ENCODE measurements at places on chromosomes 12 and 14. TPM values are rescaled to one million over a fixed set of nuclear protein-coding genes. Genes with fewer than 3 reads are reported as not detected.

- DNase-seq, result no peak
These were observed 101.1 kb downstream of the CRACR2A start for GRCh38 chr12:3651585-3652424.

DNA sequence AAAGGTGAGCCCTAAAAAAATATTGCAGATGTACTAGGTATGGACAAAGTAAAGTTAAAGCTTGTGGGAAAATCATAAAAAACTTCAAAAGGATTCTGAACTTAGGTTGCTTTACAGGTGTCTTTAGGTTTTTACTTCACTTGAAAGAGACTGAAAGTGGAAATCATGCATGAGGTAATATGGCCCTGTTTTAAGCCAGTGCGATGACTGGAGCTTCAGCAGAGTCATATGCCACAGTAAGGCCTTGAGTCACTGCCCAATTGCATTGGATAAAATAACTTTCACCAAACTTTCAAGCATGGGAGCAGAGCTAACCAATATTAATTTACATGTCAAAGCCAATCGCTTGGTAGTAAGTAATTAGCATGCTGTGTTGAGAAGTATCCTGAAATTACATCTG, 63.9 kb upstream of the TMEM260 start:
- no peak for DNase-seq

DNA sequence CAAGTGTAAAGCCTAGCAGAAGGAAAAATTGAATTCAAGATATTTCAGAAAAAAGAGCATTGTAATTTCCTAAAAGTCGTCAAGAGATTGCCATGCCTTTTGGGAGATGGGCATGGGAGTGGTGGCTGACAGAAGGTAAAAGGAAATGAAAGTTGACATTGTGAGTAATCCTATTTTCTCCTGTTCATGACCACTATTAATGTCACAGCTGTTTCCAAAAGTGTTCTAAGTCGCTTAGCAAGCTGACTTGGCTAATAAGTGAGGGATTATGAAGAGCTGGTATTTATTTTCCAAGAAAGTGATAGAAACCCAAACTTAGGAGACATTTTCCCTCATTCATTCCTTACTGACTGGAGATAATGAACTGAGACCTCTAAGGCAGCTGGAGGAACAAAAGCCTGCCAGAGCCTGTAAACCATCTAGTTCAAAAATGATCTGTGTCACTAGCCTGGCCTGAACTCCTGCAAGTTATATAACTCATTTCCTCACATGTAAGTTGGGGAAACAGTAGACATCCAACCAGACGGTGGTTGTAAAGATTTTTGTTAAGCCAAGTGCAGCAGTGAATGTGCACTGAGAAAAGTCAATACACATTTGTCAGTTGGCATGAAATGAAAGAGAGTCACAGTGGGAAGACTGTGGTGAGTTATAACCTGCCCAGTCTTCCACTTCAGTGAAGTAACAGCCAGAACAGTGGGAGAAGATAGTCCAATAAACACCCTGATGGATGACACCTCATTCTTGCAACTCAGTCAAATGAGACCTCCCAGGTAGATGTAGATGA, 75.8 kb downstream of the DIO2 start:
- no peak for DNase-seq

DNA sequence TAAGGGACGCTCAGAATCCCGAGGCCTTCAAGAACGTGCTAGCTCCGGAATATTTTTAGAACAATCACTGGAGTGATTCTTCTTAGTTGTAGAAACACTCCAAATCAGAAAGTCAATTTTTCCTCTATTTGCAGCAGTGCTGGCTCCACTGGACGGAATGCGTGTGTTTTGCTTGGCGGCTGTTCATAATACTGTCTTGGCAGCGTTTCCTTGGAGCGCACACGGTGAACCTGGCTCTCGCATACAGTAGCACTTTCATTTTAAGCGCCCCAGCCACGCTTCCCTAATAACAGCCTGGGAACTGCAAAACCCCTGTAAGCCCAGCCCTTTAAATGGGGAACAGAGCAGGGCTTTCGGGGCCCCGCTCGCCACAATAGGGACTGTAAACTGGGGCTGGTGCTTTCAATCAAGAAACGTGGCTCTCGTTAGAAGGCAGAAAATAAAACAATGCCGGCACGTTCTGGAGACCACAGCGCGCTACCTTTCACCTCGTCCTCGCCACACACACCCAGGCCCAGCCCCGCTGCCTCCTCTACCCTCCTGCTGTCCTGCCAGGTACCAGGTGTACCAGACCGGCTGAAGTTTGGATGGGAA, 79.9 kb downstream of the BCL11B start:
- no peak for DNase-seq

DNA sequence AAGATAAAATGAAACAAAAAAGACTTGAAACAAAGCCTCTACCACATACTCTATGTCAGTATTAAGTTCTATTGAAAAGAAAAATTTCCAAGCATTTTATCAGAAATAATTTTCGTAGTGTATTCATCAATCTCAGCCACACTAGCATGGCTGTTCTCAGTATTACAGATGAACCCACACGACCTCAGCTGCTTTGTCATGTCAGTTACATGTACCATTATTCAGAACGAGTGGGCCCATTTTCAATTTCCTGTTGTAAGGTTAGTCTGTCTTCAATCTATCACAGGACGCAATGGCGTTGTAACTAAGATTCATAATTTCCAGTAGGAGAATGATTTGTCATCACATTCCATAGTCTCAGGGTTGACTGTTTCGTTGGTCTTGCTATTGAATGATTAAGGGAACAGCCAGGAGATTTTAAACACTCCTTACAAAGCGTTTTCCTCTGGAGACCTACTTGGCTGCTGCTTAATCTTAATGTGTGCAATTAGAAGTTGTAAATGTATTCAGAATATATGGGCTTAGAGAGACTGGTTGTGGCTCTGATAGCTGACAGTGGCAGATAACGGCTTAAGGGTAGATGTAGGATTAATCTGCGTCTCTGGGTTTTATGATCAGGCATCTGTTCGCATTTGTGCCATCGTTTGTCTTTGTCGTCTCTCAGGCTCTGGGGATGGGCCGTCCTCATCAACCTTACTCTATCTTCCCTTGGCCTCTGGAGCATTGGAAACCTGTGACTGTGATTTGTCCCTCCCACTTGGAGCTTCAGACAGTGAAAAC, 65.4 kb downstream of the GLT1D1 start:
- no peak for DNase-seq

DNA sequence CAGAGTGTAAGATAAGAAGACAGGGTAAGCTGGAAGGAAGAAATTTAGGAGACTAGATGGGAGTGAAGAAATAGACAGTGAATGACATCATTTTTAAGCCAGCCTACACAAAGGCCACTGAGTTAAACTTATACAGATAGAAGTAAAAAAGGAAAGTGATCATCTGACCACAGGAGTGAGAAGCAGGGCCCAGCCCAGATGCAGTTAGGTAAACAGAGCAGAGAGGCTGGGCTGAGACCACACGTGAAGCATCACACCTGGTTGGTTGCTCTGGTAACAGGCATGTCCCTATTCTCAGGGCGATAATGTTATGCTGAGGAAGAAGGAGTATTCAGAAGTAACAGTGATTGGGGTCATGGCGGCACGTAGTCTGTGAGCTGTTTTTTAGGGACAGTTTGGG, 1079.4 kb downstream of the AACS start:
- DNase-seq, result no peak

- no peak for DNase-seq
These were observed 13.5 kb upstream of the ATG14 start for GRCh38 chr14:55425091-55425490.

DNA sequence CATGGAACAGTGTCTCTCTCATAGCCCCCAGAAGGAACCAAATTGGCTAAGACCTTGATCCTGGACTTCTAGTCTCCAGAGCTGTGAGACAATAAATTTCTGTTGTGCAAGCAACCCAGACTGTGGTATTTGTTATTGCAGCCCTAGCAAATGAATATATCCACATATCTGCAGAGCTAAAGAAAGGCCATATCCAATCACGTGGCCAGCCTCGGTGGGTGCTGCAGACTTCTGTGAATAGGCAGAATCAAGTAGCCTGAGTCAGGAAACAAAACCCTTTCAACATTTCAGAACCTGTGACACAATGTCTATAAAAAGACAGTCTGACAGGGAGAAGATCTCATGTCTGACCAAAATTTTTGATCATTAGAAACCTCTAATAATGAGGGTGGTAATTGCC, 71.0 kb upstream of the CPM start:
- no peak for DNase-seq

DNA sequence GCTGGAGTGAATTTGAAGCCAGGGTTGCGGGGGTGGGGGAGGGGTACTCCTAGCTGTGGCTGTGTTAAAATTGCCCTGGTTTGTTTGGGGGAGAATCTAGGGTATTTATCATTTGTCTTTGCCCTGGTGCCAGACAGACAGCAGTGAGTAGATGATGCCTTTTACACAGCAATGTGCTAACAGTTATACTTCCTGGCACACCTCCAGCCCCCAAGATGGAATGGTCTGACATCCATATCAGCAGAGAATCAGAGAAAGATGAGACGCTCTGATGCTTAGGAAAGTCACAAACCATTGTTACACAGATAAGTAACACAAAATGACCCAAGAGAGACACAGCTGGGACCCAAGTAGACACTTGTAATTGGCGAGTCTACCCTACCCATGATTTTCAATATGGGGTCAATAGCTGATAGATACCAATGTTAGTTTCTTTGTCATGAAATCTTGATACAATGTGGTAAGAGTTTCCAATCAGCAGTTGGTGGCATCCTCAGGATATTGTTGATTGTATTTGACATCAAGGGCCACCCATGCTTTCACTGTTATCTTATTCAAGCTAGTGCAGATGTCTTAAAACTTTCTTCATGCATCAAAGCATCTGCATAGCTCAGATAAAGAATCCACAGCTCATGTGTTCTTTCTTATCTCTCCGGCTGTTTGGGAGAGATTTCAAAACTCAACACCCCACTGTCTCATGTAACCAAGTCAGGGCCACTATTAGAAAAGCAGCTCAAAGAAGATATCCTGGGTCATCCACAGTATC, 2.6 kb upstream of the PRKAB1 start:
- DNase-seq, result no peak

DNA sequence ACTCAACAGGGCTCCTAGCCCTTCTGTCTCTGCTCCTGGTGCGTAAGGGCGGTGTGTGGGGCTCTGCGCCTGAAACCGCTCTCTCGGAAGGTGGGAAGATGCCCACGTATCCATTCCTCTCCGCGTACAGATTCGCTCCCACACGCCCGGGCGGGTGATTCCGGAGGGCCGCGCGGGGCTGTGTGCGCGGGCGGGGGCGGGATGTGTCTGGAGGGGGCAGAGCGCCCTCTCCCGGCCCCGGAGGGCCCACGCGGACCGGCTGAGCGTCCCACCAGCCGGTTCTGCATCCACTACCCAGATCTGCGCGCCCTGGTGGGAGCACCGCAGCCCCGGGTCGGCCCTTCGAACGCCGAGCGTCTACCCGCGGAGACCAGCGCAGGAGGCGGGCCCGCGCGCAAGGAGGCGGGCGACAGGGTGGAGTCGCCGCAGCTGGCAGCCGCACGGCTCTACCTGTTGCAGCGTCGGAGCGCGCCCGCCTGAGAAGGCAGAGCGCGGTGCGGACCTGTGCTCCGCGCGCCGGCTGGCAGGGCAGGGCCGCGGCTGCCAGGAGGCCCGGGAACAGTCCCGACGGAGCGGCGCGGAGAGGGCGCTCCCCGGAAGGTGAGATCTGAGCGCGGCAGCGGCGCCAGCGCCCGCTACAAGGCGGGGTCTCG, 1.4 kb upstream of the KCNK13 start:
- DNase-seq, result peak; percentile 75

DNA sequence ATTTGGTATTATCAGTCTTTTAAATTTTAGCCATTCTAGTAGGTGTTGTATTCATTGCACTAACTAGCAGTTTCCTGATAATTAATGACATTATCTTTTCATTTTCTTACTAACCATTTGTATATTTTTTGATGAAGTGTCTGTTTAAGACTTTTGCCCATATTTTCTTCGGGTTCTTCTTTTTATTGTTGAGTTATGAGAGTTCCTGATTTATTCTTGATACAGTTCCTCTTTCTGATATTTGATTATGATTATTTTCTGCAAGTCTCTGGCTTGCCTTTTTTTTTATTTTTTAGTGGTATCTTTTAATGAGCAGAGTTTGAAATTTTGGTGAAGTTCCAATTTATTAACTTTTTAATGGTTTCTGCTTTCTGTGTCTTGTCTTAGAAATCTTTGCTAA, 6.2 kb upstream of the RNU6-7 start:
- no peak for DNase-seq

GRCh38 chr12:1517734-1518525, 76.5 kb downstream of the FBXL14 start:
- no peak for DNase-seq

- DNase-seq, result no peak
These were observed 18.1 kb upstream of the KSR2 start for GRCh38 chr12:117986705-117987469.

DNA sequence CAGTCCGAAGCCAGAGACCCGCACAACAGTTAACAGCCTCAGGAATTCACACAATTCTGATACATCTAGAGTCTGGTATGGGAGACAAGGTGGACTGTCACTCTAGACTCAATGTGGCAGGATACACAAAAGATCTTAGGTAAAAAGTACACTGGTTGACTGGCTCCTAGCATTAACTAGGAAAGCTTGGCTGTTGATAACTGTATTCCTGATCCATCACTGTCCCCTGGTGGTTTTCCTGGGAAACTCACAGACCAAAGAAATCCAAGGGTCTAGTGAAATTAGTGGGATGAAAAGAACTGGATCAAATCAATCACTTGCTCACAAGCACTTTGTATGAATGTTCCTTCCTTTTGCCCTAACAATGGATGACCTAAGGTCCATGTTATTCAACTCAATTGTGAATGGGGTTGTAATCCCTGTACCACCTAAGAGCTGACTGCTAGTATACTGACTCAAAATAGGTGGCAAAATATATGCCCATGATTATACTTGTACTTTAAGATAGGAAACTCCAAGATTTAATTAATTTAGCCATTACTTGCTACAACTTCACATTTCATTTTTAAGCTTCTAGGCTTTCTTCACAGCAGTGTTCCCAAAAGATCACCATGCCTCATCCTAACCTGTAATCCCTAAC, 14.0 kb downstream of the NPC2 start:
- peak; percentile 56 for DNase-seq

Gene PTPRO
- 0.07 TPM for total RNA-seq

Gene AQP2
- total RNA-seq, result not detected

Gene TPH2
- total RNA-seq, result not detected

Gene NT5DC3
- 0.95 TPM for total RNA-seq

Gene GYS2
- total RNA-seq, result not detected

Gene ASB2
- total RNA-seq, result 208 TPM

Gene GLT1D1
- 1.4 TPM for total RNA-seq

Gene SRRM4
- 0.14 TPM for total RNA-seq

Gene RDH12
- 0.48 TPM for total RNA-seq

Gene C3AR1
- not detected for total RNA-seq

Gene MIPOL1
- total RNA-seq, result 8.4 TPM

Measured in cardiac muscle cell (in vitro differentiated cells and primary cell).